ENCODE measurements at places on chromosomes 5 and 9. TPM values are rescaled to one million over a fixed set of nuclear protein-coding genes. Genes with fewer than 3 reads are reported as not detected.

The EPB41L4B gene
- not detected for total RNA-seq

The MLANA gene
- total RNA-seq = not detected

The ENTREP1 gene
- total RNA-seq = not detected

The CRB2 gene
- not detected for total RNA-seq

The TOR4A gene
- total RNA-seq = 8.8 TPM

The IRX4 gene
- not detected for total RNA-seq

DNA sequence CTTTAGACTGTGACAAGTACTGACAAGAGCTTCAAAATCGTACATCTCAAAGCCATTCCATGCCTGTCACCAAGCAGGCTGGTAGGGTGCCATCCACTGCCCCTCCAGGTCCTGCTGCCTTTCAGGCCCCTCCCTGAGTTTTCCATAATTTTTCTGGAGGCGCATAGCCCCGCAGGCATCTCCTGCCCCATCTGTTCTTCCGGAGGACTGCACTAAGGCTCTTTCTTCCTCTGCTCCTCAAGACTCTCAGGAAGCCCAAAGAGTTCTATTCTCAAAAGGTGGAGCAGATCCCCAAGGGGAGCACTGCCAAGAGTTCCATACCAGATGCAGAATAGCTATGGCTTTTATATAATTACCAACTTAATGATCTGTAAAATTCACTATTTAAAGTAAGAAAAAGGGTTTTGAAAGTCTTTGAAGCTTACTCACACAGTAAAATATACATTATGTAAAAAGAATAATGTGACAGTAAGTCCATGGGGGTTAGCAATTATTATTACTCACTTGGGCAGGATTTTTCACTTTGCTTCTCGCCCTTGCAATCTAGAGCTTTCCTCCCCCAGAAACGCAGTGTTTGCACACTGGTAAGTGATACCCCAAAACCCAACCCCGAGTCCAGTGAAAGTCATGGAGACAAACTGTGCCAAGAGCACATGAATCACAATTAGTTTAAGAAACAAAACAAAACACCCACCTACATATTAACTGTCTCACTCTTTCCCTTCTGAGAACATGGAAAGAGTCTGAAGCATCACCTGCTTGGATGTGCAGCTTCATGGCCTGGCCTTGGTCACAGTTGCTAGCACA lies 114.1 kb upstream of the DAPK1 start:
- no peak for DNase-seq

- DNase-seq = no peak
Observed at GRCh38 chr5:146302406-146302805, 36.2 kb upstream of the POU4F3 start.

GRCh38 chr5:38600329-38601045 lies 44.0 kb upstream of the LIFR start:
- DNase-seq = no peak

- DNase-seq = no peak
Observed at GRCh38 chr9:75962013-75962661, 71.7 kb downstream of the PCSK5 start.

- DNase-seq = peak; percentile 61
Observed at GRCh38 chr9:88387552-88388202, 567 bp upstream of the SPIN1 start.

- no peak for DNase-seq
Observed at GRCh38 chr9:69357821-69358220, 32.8 kb downstream of the ENTREP1 start.

- no peak for DNase-seq
Observed at GRCh38 chr5:56625541-56625940, 189.8 kb upstream of the MAP3K1 start.

DNA sequence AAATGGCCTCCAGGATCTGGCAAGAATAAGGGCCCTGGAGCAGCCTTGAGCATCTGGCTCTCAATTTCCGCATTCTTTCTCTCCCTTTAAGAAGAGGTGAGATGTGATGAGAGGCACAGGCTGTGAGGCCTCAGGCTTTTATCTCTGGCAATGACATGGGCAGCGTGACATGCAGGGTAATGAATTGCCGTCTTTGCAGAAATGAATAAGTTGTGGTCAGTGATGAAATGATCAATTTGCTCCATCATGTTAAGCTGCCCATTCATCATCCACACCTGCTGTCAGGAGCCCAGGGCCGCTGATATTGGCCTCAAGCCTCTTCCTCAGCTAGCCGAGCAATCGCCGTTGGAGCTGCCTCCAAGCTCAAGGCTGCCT lies 265.3 kb downstream of the TRIM32 start:
- DNase-seq = no peak

GRCh38 chr5:135571902-135572301 lies 6.9 kb downstream of the CXCL14 start:
- no peak for DNase-seq

DNA sequence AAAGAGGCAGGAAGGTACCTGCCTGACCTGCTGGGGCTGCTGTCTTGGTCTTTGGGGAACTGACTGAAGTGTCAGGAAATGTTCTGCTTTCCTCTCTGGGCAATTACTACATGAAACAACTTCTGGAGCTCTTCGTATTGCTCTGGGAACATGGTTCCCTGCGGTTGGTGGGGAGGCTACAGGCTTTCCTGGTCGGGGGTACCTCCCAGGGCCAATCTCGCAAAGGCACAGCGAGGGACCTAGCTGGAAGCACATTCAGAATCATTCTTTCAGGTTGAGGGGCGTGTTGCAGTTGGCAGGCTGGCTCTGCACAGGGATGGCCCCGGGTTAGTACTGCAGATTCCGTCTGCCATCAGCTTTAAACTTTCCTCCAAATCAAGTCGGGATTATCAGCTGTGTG lies 88.9 kb upstream of the RANBP3L start:
- no peak for DNase-seq

- DNase-seq = no peak
Observed at GRCh38 chr5:125484272-125484741, 737.9 kb upstream of the ZNF608 start.

GRCh38 chr9:115138151-115138550 lies 20.2 kb upstream of the TNC start:
- no peak for DNase-seq

GRCh38 chr9:90219548-90220118 lies 423.0 kb downstream of the DIRAS2 start:
- peak; percentile 48 for DNase-seq

- no peak for DNase-seq
Observed at GRCh38 chr5:150560401-150561191, 52.7 kb downstream of the NDST1 start.

GRCh38 chr5:154498591-154498990 lies 20.6 kb upstream of the HAND1 start:
- DNase-seq = no peak

GRCh38 chr9:28158451-28158850 lies 585.2 kb upstream of the C9orf72 start:
- no peak for DNase-seq

GRCh38 chr5:120464627-120465435 lies 731 bp downstream of the PRR16 start:
- no peak for DNase-seq

GRCh38 chr9:76605321-76605900 lies 146.4 kb downstream of the GCNT1 start:
- no peak for DNase-seq

- no peak for DNase-seq
Observed at GRCh38 chr5:39228596-39228995, 9.2 kb upstream of the FYB1 start.

DNA sequence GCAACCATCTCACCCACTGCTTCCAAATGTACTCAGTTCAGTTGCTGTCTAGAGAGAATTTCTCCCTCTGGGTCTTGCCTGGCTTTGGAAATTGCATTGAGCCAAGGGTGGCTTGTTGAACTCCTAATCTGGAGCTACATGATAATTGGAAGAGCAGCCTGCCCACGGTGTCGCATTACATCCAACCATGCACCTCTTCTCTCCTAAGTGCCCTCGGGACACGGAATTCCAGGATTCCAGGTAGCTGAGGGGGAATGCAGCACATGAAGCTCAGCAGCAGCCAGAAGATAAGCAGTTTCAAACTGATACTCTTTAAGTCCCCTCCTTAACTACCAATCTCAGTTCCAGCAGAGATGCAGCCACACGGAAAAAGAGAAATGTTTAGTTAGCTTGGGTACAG lies 509.4 kb upstream of the KLF4 start:
- DNase-seq = no peak

GRCh38 chr5:165405340-165405739 lies 1899.9 kb downstream of the MAT2B start:
- DNase-seq = no peak

Data from activated naive CD4-positive, alpha-beta T cell treated with anti-CD3 and anti-CD28 coated beads, Interleukin-2, amount 50 U/mL, for 72 hours (primary cell).